ENCODE measurements at places on chromosomes 7 and 10. TPM values are rescaled to one million over a fixed set of nuclear protein-coding genes. Genes with fewer than 3 reads are reported as not detected.

The NMT2 gene
- 7.8 TPM for total RNA-seq

The CARD11 gene
- total RNA-seq = not detected

The PNLIP gene
- not detected for total RNA-seq

The CDNF gene
- total RNA-seq = 8.6 TPM

The BLVRA gene
- total RNA-seq = 30.4 TPM

The NACAD gene
- total RNA-seq = 1.5 TPM

The TAS2R3 gene
- total RNA-seq = 0.92 TPM

The GHRHR gene
- total RNA-seq = not detected

The TMEM270 gene
- not detected for total RNA-seq

The BAIAP2L1 gene
- total RNA-seq = 1.6 TPM

The HMX2 gene
- total RNA-seq = not detected

DNA sequence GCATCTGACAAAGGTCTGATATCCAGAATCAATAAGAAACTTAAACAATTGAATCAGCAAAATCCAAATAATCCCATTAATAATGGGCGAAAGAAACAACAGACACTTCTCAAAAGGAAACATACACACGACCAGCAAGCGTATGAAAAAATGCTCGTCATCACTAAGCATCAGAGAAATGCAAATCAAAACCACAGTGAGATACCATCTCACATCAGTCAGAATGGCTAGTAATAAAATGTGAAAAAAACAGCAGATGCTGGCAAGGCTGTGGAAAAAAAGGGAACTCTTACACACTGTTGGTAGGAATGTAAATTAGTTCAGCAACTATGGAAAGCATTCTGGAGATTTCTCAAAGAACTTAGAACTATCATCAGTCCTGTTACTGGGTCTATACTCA is 496.7 kb downstream of the SH2D4B start:
- no peak for DNase-seq

DNA sequence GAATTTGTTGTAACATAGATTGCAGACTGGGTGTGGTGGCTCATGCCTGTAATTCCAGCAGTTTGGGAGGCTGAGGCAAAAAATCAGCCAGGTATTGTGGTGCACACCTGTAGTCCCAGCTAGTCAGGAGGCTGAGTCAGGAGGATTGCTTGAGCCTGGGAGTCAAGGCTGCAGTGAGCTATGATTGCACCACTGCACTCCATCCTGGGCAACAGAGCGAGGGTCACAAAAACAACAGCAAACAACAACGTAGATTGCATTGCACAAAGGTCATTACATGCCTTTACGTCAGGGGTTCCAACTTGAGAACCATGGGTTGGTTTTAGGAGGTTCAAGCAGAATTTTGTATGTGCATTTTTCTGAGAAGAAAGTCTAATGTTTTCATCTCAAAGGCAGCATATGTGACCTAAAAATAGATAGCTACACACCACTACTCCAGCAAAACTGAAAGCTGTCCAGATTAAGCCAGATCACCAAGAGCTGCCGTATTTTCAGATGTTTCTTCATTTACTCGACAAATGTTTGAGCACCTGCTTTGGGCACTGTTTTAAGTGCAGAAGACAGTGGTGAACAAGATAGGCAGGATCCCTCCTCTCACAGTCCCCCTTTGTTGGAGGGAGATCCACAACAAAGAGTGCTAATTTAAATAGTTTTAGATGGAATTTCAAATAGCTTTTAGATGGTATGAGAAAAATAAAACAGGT is 28.3 kb upstream of the CYP26C1 start:
- DNase-seq = no peak

GRCh38 chr10:78339251-78339650 is 305.6 kb downstream of the RPS24 start:
- no peak for DNase-seq

- no peak for DNase-seq
Observed at GRCh38 chr10:65765006-65765541, 1160.8 kb upstream of the LRRTM3 start.

- DNase-seq = no peak
Observed at GRCh38 chr7:36747280-36748016, 23.2 kb upstream of the AOAH start.

- no peak for DNase-seq
Observed at GRCh38 chr7:134943785-134944400, 42.4 kb upstream of the AGBL3 start.

GRCh38 chr7:92417913-92418312 is 29.4 kb upstream of the GATAD1 start:
- no peak for DNase-seq

GRCh38 chr7:34109936-34110780 is 204.8 kb downstream of the BMPER start:
- no peak for DNase-seq

DNA sequence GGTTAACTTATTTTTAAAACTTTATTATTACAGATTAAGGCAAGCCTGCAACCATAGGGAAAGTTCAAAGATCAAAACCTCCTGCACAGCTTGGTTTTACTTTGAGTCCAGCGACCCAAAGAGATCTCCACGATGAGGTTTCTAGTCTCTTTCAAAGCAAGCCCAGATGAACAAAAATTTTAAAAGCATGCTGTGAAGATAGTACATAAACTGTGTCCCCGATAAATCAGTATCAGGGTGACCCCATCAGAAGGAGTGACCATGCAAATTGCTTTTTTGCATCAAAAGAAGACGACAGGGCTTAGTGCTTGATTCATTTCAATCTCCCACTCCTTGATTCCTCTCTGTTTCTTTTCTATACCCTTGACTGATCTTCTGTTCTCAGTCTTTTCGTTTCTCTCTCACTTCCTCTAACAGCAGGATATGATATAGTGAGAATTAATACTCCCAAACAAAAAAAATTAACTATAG is 16.0 kb upstream of the DNTT start:
- DNase-seq = no peak

DNA sequence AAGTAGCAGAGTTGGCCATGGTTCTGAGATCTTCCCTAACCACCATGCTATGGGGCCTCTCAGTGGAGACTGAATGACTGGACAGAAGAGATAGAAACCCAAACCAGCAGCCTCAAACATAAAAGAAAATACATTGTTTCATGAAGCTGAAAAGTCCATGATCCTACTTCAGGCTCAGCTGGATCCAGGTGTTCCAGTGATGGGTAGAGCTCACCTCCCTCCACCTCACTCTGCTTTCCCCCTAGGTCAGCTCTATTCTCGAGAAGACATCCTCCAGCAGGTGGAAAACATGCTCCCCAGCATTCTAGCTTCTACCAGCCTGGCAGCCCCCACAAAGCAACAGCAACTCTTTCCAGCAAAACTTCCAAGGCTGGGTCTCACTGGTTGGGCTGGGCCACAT is 132.1 kb downstream of the OAT start:
- DNase-seq = no peak

GRCh38 chr10:52313933-52314821 is at the start of gene DKK1:
Gene DKK1, plus strand, starts transcription at chr10:52314281. Its CDS starts 154 bp downstream, at chr10:52314435.
- peak; percentile 17 for DNase-seq

DNA sequence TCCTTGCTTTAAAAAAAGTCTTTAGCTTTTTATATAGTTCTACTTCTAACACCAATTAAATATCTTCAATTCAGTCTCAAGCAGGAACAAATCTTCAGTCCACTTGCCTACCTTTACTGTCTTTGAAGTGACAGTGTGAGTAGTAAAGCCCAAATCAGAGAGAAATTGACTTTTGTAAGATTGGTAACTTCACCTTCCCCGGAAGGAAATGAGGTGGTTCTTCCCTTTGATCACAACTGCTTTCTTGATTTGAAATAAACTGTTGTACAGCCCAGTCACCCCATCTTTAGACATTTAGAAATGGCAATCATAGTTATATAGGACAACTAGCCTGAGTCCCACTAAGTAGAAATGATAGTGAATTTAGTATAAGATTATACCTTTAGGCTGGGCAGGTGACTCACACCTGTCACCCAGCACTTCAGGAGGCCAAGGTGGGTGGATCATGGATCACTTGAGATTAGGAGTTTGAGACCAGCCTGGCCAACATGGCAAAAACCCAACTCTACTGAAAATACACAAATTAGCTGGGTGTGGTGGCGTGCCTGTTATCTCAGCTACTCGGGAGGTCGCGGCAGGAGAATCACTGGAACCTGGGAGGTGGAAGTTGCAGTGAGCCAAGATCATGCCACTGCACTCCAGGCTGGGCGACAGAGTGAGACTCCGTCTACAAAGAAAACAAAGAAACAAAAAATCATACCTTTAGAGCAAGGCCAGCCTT is 4.7 kb downstream of the FAS start:
- DNase-seq = no peak

- DNase-seq = no peak
Observed at GRCh38 chr7:130939321-130940095, 205.5 kb upstream of the KLF14 start.

DNA sequence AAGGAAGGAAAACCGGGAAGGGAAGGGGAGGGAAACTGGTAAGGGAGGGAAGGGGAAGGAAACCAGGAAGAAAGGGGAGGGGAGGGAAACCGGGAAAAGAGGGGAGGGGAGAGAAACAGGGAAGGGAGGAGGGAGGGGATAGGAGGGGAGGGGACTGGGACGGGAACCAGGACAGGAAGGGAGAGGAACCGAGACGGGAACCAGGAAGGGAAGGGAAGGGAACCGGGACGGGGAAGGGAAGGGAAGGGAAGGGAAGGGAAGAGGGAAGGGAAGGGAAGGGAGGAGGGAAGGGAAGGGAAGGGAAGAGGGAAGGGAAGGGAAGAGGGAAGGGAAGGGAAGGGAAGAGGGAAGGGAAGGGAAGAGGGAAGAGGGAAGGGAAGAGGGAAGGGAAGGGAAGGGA is 13.6 kb downstream of the C10orf67 start:
- no peak for DNase-seq

DNA sequence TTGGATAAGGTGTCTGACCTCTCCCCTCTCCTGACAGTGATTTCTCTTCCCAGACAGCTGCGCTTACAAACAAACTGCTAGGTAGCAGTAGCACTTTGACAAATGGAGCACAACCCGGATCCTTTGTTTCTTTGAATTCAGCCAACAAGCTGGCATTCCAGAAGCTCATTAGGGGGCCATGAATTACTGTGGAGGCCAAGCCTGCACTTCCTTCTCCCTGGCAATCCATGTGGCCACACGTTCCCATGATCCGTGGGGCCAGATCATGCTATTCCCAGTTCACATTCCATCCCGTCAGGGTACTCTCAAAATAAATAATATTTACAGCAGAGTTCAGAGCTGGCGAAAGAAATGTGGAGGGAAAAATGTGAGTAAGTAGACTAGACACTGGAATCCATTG is 172.4 kb downstream of the PRPF18 start:
- DNase-seq = no peak

GRCh38 chr10:81405399-81405798 is 469.6 kb upstream of the NRG3 start:
- DNase-seq = no peak

DNA sequence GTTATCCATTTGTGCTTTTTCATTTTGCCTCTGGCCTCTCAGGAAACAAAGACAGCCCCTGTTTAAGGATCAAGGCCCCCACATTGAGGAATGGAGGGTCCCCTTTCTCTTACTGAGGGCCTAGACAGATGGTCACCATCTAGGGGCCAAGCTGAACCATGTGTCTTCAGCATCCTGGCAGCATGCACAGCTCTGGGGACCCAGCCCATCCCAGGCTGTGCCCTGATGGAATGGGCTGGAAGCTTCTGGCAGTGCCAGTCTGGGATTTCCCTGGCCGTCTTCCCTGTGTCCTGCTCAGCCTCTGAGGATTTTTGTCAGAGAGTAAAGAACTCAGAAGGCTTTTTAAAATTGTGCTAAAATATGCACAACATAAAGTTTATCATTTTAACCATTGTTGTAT is 116.8 kb downstream of the ITIH5 start:
- no peak for DNase-seq

DNA sequence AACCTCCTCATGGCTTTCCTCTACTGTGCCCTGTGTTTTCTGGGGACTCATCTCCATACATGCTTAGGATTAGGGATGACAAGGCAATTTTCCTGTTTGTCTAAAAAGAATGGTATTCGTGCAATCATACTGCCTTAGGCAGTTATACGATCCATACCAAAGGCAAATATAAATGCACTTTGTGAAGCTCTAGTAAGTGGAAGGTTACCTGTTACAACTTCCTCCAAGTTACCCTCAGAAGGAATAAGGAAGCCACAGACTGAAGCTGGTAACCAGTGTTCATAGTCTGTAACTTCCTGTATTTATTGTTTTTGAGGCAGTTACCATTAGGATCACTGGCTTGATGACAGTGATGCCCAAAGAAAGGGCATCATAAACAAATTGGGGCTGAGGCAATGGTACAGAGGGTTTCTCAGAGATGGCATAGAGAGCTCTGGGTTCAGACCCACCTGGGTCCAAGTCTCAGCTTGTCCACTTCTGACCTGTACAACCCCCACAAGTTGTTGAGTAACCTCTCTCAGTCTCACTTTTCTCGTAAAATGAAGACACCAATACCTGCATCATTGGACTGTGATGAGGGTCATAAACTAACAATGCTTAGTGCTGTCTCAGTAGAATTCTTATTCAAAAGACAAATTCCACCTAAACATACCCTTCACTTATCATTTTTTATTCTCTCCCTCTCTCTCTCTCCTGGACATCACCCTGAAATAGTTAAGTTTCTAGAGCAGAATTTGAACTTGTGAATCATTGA is 138.2 kb downstream of the ELMO1 start:
- DNase-seq = no peak
